Gastrocnemius medialis (tissue), 4 donors: ENCODE measurements at places on chromosomes 1 and 21.

GRCh38 chr21:40688106-40688864 lies 158.7 kb downstream of the DSCAM start:
- no peak for DNase-seq

- no peak for DNase-seq
Observed at GRCh38 chr1:55064071-55064581, 24.8 kb downstream of the PCSK9 start.

DNA sequence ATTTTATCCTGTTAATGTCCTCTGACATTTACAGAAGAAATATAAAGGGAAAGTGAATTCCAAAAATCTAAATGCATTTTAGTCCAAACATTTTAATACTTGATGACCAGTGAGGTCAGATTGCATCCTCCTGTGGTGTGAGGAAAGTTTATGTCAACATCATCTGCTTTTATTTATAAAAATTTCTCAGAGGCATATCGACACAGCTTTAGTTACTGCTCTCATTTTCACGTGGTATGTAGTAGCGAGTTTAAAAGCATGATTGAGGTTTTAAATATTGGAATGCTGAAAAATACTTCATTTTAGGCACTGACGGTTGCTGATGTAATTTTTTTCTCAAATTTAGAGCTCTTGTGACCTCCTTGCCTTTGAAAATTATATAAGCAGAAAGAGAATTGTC lies 234.8 kb downstream of the HMCN1 start:
- no peak for DNase-seq

GRCh38 chr21:30831194-30831765 lies 1.7 kb upstream of the KRTAP7-1 start:
- no peak for DNase-seq

GRCh38 chr21:45162115-45162514 lies 87.7 kb downstream of the ADARB1 start:
- no peak for DNase-seq

GRCh38 chr1:151963288-151963687 lies 30.4 kb downstream of the S100A10 start:
- DNase-seq, result no peak

DNA sequence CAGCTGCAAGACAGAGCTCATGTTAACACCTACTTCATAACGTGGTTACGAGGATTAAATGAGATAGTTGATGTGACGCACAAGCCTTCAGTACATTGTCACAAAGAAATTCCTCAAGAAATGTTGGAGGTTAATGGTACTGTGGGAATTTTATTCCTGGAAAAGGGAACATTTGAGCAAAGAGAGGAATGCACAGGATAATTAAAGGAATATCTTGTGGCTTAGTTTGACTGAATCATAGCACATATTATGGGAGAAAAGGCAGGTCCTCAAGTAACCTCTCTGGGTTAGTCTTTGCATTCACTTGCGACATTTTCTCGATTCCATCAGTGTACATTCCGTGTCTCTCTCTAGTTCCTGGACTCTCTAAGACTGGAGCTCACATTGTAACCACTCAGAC lies 300.2 kb upstream of the DUSP10 start:
- DNase-seq, result no peak

DNA sequence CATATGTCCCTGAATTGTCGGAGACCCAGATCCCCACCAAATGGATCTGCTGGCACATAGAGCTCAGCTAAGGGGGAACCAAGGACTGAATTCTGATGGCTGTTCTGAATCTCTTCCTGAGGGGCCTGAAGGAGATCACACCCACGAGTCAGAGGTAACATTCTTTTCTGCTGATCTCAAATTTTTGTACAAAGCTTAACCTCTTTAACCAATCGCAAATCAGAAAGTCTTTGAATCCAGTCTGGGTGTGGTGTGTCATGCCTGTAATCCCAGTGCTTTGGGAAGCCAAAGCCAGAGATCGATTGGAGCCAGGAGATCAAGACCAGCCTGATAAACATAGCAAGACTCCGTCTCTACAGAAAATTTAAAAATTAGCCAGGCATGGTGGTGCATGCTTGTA lies 62.8 kb upstream of the PRRC2C start:
- DNase-seq, result no peak
